ENCODE measurements at places on chromosomes 12 and 14.
A peak's percentile ranks its signal among the peaks of the same experiment; 100 is the strongest.

GRCh38 chr14:69500736-69501135 lies 16.2 kb downstream of the PLEKHD1 start:
- DNase-seq = no peak

DNA sequence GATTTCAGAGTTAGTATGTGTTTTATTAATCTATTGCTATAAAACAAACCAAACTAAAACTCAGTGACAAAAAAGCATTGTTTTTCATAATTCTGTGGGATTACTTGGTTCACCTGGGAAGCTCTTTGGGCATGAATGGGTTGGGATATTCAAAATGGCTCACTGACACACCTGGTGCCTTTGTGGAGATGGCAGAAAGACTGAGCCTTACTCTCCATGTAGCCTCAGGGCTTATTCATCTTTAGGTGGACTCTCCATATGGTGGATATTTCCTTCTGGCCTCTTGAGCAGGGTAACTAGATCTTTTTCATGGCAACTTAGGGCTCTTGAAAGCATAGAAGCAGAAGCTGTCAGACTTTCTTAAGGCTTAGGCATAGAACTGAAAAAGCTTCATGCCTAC lies 1102.8 kb upstream of the SEL1L start:
- no peak for DNase-seq

- DNase-seq = no peak
Observed at GRCh38 chr12:106309671-106310505, 7.4 kb downstream of the TCP11L2 start.

- no peak for DNase-seq
Observed at GRCh38 chr14:81336009-81336408, 64.1 kb downstream of the STON2 start.

DNA sequence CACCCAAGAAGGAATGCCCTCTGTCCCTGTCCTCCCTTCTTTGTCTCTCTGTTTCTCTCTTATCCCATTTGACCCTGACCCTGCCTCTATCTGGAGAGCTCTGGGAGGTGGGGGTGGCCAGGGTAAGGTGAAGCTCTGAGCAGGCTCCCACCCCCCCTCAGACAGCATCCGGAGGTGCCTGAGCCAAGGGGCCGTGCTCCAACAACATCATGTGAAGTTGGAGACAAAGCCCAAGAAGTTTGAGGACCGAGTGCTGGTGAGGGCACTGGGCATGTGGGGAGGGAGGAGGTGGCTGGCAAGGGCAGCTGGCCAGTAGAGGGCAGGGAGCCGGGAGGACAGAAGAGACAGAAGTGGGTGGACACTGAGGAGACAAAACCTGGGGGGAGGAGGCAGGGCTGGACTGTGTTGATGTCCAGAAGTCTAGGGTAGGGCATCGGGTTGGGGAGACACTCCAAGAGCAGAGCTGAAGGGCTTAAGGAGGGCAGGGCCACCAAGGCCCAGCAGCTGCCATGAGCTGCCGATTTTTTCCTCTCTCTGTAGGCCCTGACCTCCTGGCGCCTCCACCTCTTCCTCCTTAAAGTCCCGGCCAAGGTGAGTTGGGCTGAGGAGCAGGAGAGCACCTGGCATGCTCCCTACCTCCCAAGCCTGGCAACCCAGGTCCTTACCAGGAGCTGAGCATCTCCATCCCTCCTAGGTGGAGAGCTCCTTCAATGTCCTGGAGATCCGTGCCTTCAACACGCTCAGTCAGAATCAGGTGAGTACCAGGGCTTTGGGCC lies 1.9 kb downstream of the CARMIL3 start:
- DNase-seq = no peak

DNA sequence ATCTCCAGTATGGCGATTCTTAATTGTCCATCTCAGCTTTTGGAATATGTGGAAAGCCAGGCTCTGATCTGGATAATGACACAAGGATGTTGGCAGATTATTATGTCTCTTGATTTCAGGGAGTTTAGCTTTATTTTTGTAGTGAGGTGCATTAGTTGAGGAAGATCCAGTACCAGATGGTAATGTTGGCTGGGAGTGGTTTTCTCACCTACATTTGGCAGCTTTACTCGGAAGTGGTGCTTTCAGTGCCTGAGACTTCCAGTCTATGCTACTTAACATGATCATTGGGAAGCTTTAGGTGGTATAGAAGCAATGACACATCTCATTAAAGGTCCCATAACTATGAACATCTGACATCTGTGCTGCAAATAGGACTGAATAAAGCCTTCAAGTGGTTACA lies 7.5 kb downstream of the SLC15A5 start:
- DNase-seq = no peak

DNA sequence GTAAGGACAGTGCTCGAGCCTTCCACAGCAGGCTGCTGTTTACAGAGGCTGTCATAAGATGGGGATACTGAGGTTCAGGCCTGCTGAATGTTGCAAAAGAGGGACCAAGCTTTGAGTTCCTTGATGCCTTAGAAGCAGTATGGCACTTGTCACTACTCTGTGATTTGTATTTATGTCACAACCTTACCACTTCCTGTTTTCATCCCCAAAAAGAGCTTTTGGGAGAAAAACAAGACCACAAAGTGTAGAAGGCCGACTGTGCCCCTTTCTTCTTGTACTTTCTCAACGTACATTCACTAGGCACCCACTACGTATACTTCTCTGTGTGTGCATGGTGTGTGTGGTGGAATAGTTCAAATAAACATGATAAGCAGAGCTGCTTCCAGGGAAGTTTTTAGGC lies 90.1 kb downstream of the DRAM1 start:
- DNase-seq = no peak

GRCh38 chr12:120292661-120293531 lies at the start of gene RNU4-1:
RNU4-1 (minus strand) TSS chr12:120293237.
- DNase-seq = peak; percentile 78

DNA sequence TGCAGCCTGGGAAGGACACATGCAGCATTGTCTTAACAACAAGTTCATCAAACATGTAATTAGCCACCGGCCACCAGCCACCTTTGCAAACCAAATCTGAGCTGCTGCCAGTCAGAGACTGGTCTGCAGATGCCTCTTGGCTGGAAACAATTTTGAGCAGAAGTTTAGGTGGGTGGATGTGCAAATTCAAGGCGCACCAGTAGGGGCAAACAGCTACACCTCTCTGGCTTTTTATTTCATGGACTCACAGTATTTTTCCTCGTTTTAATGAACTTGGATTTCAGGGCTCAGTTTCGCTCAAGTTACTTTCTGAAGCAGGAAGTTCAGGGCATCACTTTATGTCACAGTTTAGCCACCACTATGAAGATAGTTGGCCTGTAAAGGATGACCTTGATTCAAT lies 94.3 kb downstream of the OTX2 start:
- no peak for DNase-seq

- DNase-seq = no peak
Observed at GRCh38 chr14:50796390-50796789, 34.6 kb downstream of the NIN start.

DNA sequence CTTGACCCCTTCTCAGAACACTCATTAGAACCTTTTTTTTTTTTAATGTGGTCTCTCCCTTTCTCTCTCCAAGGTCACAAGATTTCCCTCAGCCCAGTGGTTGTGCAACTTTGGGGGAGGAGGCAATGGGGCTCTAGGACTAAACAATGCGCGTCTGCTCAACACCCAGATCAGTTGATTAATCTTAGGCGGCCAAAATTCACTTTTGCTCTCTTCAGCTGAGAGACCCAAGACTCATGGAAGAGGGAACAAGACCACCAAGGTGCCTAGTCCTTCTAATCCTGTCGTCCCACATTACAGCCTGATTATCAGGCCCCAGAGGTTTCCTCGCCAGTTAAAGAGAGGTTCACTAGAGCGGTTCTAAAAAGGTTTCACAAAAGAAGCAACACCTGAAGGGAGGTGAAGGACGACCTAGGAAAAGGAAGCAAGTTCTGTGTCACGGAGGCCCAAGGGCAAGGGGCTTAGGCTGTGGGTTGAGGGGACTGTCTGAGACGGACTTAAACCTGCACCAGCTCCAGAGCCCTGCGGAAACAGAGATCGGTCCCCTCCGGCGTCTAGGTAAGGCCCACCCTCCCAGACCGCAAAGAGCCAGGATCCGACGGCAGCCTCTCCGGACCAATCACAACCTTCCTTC lies 824 bp upstream of the TARBP2 start:
- peak; percentile 53 for DNase-seq

GRCh38 chr12:93115646-93116045 lies 186.6 kb upstream of the EEA1 start:
- DNase-seq = no peak

GRCh38 chr12:40963751-40964150 lies 224.4 kb upstream of the PDZRN4 start:
- no peak for DNase-seq

- no peak for DNase-seq
Observed at GRCh38 chr12:2161473-2161872, 108.7 kb downstream of the CACNA1C start.

DNA sequence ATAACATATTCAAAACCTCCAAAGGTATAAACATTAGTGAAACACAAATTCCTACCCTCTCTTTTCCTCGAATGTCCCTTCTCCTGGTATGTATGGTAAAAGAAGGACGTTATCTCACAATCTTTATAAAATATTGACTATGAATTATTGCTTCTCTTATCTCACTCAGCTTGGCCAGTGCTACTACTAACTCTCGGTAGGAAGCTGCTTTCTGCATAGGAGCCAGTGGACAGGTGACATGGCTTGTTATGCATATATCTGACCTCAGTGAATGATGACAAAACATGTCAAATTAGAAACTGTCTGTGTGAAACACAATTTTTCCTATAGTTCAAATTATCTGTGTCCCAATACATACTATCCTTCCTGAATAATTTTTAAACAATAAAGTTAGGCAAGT lies 48.5 kb upstream of the FLRT2 start:
- no peak for DNase-seq

DNA sequence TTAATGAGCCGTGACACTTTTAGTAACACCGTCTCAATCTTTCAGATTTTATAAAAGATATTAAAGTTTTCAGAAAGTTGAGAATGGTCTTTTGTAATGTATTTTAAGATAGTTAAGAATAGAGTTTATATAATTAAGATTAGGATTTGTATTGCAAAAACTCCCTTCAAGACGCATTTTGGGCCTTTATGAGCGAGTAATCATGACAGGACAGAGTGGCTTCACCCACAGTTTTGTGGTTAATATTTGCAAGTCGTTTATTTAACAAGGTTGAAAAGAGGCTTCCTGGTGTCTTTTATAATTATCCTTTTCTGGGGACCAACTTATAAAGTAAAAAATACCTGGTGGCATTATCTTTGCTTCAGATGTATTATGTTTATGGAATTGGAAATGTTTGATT lies 44.0 kb downstream of the TRAF3 start:
- no peak for DNase-seq

- DNase-seq = no peak
Observed at GRCh38 chr14:103353362-103353761, 19.3 kb downstream of the EIF5 start.

- DNase-seq = no peak
Observed at GRCh38 chr12:130097342-130097741, 64.9 kb upstream of the FZD10 start.

- no peak for DNase-seq
Observed at GRCh38 chr12:93292731-93293566, 84.8 kb upstream of the NUDT4 start.

DNA sequence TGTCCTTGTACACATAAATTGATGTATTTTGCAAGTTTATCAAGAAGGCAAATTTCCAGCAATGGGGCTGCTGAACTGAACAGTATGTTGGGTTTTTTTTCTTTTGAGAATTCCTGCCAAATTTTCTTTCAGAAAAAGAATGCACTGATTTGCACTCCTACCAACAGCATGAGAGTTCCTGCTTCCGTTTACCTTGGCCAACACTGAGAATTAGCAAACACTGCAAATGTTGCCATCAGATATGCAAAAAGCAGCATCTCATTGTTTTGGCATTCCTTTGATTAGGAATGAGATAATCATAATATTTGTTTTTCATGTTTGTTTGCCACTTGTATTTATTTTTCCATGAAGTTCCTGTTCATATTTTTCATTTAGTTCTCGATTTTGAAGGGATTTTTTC lies 82.4 kb downstream of the RTN1 start:
- DNase-seq = no peak

DNA sequence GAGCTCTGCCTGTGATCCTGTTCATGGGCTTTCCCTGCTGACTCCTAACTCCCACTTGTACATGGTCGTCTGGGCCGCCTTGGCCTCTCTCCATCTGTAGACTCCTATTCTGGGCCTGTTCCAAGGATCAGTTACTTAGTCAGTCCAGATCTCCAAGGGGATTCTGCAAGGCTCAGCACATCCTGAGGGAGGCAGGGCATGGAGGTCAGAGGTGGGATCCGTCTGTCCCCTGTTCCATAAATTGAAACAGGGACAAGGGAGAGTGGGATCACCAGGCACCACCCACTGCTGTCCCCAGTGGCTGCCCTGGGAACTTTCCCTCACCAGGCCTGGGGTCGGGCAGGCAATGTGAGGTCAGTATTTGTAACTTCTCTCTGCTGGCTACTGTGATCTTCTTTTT lies 43.5 kb downstream of the KCTD10 start:
- no peak for DNase-seq

GRCh38 chr12:31714406-31715271 lies 14.2 kb downstream of the AMN1 start:
- no peak for DNase-seq

- DNase-seq = no peak
Observed at GRCh38 chr12:87152841-87153528, 876.2 kb downstream of the C12orf50 start.

- DNase-seq = no peak
Observed at GRCh38 chr14:26415618-26416123, 182.2 kb downstream of the NOVA1 start.

- no peak for DNase-seq
Observed at GRCh38 chr12:123075646-123076171, 75.2 kb downstream of the PITPNM2 start.

GRCh38 chr14:31770271-31770670 lies 209.1 kb downstream of the NUBPL start:
- no peak for DNase-seq

DNA sequence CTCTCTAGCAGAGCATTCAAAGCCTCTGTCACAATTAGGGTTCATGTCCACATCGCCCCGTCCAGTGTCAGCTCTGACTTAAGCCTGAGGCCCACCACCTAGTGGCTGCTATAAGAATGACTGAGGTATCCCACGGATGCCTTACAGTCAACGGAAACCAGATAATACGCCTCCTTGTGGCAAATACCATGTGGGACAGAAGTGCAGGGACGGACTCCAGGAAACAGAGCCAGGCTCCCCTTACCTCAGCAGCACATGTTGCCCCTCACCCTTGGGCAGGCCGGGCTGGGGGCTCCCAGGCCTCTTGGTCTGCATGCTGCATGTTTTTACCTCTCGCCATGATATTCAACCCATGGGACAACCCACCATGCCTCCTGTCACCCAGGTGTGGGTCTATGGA lies 86.3 kb downstream of the VWF start:
- DNase-seq = no peak

- no peak for DNase-seq
Observed at GRCh38 chr14:48390346-48390745, 714.9 kb upstream of the MDGA2 start.

GRCh38 chr12:7645395-7646177 lies 20.1 kb downstream of the APOBEC1 start:
- no peak for DNase-seq

- no peak for DNase-seq
Observed at GRCh38 chr12:113184098-113184899, 979 bp downstream of the DDX54 start.

Data from nucleus accumbens (tissue), 56 donors.